HepG2 (cell line): ENCODE measurements at places on chromosomes 6 and 20.

DNA sequence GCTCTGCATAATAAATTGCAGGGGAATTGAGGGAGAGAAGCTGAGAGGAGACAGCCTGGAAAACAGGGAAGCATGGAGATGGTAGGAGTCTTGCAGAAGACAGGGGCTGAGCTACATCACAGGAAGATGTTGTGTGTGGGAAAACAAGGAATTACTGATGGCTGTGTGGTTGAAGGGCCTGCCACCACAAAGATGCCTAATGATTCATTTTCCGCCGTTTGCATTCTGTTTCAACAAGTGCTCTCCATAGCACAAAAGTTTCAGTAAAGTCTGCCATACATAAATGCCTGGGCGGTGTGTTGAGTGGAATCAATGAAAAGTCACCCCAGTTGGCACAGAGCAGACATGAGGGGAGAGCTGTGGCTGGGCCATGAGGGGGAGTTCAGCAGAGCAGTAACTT is 5.6 kb upstream of the KLHL31 start:
- DNase-seq, result no peak

- DNase-seq, result no peak
Observed at GRCh38 chr6:80872951-80873308, 766.5 kb downstream of the BCKDHB start.

DNA sequence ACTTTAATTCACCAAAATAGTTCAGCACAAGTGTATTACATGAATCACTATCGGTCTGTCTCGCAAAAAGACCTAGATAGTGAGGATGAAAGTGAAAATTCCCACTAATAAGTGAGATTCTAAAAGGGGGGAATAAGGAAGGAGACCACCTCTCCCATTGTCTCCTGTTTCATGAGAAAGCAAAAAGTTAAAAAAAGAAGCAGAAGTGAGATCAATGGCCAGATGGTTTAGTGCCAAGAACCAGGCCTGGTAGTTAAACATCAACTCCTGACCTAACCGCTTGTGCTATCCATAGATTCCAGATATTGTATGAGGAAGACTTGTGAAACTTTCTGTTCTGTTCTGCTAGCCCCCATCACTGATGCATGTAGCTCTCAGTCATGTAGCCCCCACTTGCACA is 293.0 kb downstream of the RNGTT start:
- DNase-seq, result no peak

GRCh38 chr6:159398633-159399032 is 229.4 kb downstream of the FNDC1 start:
- no peak for DNase-seq

- peak; percentile 8 for DNase-seq
Observed at GRCh38 chr6:139654888-139655782, 280.7 kb upstream of the CITED2 start.

DNA sequence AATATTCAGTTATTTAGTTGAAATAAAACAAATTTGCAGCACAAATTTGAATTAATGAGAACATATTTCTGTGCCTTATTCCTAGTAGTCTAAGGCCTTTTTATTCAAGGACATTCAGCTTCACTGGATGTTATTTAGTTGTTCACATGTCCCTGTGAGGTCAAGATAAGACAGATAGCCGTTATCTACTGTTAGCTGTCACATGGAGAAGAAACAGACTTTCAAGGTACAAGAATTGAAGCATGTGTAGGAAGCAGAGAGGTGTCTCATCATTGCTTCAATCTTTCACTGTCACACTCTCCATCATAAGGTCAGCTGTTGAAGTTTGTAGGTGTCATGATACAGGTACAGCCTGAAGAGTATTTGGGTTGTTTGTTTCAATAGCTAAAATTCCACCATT is 112.9 kb upstream of the JAG1 start:
- DNase-seq, result no peak

DNA sequence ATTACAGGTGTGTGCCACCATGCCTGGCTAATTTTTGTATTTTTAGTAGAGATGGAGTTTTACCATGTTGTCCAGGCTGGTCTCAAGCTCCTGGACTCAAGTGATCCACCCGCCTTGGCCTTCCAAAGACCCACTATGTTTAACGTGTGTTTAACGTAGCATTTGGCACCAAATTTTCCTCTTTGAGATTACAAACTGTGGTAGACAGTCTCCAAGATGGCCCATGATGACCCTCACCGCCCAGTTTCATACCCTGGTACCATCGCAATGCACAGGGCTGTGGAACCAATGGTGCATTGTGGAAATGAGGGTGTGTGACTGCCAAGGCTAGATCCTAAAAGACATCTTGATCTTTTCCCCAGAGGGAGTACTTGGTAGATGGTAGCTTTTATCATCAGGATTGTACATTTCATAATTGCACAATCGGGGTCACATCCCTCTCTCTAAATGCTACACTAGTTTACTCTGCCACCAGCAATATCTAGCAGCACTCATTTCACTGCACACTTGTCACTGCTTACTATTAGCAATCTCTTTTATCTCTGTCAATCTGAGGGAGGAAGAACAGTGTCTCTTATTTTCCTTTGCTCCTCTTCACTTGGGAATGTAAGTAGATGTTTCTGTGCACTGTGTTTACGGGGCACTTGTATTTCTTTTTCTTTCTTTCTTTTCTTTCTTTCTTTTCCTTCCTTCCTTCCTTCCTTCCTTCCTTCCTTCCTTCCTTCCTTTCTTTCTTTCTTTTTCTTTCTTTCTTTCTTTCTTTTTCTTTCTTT is 96.9 kb downstream of the NOL4L start:
- DNase-seq, result no peak

DNA sequence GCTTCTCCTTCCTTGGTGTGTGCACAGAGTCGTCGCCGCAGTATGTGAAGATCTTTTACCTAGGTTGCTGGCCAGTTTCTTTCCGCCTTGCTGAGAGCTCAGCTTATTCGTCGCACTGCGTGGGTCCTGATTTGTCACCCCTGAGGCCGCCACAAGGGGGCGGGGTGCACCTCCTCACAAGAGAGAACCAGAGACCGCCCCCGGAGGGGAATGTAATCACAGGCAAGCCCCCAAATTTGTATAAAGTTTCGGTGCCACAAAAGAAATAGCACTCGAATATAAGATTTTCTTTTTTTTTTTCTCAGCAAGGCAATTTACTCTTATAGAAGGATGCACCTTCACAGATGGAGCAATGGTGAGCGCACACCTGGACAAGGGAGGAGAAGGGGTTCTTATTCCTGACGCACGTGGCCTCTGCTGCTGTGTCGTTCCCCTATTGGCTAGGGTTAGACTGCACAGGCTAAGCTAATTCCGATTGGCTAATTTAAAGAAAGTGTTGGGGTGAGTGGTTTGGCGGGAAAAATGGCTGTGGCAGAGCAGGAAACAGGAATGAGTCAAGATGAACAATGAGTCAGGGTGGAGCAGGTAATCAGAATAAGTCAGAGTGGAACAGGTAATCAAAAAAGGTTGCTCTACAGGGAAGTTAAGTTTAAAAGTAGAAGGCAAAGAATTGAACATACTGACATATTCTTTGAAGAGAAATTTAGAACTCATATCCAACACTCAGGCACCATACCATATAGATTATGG is 19.5 kb downstream of the NCOA3 start:
- no peak for DNase-seq

- DNase-seq, result no peak
Observed at GRCh38 chr6:169452869-169453620, 199.4 kb upstream of the THBS2 start.

GRCh38 chr6:32133786-32134185 is 3.7 kb upstream of the FKBPL start:
- no peak for DNase-seq

DNA sequence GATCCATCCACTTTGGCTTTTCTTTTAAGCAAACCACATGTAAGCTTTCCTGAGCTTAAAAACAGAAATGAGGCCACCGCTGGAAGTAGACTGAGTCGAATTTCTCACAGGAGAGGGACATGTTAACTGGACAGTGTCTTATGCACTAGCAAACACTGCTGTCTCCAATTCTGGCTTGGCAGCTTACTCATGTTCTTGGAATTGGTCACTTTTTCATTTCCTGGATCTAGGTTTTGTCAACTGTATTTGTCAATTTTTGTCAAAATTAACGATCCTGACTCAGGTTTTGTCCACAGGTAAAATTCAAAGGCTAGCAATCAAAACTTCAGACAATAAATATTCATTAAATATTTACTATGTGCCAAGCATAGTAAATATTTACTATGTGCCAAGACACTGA is 601.5 kb downstream of the RNF144B start:
- no peak for DNase-seq

DNA sequence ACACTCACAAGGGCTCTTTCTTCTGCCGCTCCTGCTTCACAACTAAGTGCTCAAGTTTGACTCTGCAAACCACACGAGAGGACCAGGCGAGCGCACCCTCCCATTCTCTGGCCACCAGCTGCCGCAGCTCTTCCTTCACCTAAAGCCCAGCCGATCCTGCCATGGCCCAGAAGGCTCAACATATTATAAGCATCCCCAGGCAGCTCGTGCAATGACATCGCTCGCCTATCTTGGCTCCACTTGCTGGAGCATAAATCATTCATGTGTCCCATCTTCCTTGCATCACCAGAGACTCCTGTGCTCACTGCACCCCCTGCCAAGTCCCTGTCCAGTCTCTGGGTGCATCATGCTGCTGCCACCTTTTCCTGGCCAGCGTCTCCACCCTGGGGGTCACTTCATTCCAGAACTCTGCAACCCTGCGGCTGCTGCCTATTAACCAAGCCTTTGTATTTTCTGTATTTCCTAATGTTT is 59.0 kb downstream of the PSMG4 start:
- no peak for DNase-seq

- no peak for DNase-seq
Observed at GRCh38 chr6:54718541-54719023, 128.0 kb upstream of the FAM83B start.

DNA sequence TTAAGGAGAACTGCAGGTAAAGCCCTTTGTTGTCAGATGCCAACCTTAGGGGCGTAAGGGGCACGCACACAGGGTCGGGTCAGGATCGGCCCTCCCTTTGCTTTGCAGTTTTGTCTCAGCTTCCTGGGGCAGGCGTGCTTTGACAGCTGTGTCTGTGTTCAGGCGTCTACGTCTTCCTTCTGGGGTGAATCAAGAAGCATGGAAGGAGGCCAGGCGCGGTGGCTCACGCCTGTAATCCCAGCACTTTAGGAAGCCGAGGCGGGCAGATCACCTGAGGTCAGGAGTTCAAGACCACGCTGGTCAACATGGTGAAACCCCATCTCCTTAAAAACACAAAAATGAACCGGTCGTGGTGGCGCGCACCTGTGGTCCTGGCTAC is 1.3 kb downstream of the ZGPAT start:
- no peak for DNase-seq

- peak; percentile 77 for DNase-seq
Observed at GRCh38 chr6:15948930-15949900, 179.7 kb upstream of the MYLIP start.

DNA sequence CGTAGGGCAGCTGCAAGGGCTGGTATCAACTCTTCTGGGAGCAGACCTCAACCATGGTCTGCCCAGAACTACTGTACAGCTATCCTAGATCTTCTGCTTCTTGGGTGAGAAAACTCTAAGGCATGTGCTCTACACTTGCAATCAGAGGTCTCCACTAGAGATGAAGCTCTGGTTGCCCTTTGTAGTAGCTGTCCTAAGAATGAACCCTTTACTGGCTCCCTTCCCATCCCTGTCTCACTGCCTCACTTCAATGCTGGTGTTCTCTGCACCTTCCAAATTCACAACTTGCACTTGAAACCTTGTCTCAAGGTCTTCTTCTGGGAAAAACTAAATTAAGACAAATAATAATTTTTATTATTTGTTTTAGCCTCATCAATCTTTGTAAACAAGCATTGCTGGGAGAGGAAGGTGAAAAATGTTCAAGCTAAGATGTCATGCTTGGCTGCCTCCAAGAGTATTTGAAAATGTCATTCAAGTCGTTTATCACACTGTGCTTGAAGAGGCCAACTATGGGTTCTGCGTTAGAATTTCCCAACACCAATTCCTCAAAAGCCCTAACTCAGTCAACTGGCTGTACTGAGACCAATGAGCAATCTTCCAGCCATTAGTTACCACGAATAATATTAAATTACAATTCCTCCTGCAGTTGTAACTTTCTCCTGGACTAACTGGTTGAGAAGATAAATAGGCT is 255.7 kb upstream of the PRND start:
- DNase-seq, result no peak

GRCh38 chr6:7939864-7940228 is 29.3 kb upstream of the TXNDC5 start:
- no peak for DNase-seq

GRCh38 chr6:88115307-88115706 is 50.8 kb downstream of the CNR1 start:
- DNase-seq, result no peak

DNA sequence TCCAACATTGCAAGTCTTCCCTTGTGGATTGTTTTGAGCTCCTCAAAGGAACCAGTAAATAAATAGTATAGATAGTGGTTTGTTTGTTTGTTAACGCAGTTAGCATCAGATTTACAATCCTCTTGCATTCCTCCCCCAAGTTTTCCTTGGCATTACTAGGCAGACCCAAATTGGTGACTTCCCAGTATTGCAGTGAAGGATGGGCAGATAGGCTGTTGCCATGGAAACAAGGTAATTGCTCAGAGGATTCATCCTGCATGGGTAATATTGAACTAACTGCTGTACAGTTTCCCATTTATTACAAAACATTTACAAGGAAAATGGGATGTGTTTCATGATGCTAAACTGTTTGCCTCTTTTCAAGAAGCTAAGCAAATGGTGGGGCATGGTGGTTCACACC is 477.2 kb downstream of the EPM2A start:
- DNase-seq, result no peak

- no peak for DNase-seq
Observed at GRCh38 chr6:136640132-136640915, 90.1 kb upstream of the MAP7 start.

GRCh38 chr20:5085380-5085779 is 34.4 kb downstream of the PCNA start:
- DNase-seq, result no peak

DNA sequence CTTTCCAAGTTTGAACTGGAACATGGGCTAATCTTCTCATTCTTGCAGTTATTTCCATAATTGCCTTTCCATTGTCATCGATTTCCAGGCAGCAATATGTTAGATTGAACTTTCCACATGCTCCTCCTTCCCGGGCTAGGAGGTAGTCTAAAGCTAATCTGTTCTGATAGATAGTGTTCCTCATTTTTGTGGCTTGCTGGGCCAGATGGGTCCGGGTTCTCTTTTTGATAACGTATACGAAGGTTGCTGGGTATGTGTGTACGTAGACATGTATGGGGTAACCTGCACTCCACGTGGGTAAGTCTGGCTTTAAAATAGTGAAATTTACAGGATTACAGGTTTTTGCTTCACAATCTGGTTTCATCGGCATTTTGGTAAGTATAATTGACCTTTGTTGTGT is 14.0 kb upstream of the GMPR start:
- no peak for DNase-seq

GRCh38 chr6:169167581-169168301 is 85.9 kb downstream of the THBS2 start:
- no peak for DNase-seq

DNA sequence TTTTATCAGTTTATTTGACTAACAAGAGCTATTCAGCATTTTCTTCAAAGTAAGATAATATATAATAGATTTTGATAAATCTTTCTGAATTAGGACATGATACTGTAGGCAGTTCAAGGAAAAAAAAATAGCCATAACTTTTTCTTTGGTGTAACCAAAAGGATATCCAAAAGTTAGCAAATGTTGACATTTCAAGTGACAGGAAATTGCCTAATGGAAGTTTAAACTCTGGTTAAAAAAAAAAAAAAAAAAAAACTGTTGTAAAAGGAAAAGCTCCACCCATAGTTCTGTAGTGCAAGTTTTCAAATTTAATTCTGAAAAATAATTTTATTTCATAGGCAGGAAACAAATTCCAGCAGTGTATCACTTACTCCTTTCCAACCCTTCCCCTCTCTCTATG is 18.8 kb downstream of the HEBP2 start:
- peak; percentile 38 for DNase-seq

GRCh38 chr6:109686566-109687265 is 4.3 kb downstream of the AK9 start:
- DNase-seq, result no peak
